T-helper 9 cell (primary cell): ENCODE measurements at places on chromosomes 12 and 14.

DNA sequence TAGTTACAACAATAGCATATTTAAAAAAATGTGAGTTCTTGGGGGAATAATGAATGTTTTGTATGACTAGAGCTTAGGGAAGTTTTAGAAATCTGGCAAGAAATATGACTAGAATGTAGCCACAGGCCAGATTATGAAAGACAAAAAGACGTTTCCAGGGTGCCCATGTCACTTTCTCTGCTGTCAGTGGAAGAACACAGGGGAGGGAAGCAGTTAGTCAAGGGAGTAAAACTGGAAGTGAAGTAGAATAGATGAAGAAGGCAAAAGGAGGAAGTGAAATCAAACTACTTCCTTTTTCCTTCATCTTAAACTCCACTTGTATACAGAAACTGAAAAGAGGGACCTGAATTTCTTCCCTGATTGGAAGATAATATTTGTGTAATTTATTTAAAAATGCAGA is 81.2 kb upstream of the ATP2B1 start:
- DNase-seq = no peak

DNA sequence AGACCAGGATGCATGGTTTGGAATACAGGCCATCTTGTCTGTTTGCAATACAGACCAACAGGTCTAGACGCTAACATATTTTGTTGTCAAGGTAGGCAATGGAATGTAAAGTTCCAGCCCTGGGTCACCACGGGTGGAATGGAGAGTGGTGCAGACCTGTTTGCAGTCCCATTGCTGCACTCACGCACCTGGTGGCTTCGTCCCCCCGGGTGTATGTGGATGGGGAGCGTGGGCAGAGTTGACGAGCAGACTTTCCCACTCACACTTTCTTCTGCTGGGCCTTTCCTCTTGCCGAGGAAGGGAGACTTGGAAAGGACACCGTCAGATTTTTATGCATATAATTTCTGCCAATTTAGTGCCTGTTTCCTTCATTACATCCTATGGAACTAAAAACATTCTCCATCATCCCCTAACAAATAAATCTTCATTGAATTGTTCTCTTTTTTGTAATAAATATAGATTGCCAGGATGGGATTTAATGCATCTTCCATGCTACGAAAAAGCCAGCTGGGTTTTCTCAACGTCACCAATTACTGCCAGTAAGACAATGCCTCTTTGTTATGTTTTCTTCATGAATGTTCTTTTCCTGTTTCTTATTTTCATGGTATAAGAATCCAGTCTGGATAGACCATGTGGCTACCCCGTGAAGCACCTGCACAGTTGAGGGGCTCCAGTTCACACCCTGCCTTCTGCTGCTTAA is 15.2 kb downstream of the DCAF4 start:
- no peak for DNase-seq

GRCh38 chr12:123939716-123940626 is 32.7 kb downstream of the CCDC92 start:
- DNase-seq = no peak

DNA sequence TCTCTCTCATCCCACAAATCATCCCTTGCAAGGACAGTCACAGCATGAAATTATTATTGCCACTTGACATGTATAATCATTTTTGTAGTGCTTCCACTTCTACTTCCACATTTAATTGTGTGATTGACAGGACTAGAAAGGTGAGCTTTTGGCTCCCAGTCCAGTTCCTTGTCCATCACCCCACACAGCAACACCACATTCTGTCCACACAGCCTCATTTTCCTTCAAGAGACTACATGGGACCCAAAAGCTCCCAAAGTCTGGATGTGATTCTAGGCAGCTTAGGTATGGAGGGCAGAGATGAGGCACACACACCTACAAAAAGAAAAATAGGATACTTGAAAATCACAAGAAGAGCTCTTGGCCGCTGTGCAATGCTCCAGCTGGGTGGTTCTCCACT is 366.3 kb downstream of the DPF3 start:
- no peak for DNase-seq

GRCh38 chr12:7797698-7798398 is 8.6 kb downstream of the NANOG start:
- DNase-seq = no peak

- no peak for DNase-seq
Observed at GRCh38 chr12:113405694-113406093, 2.0 kb upstream of the SDS start.

DNA sequence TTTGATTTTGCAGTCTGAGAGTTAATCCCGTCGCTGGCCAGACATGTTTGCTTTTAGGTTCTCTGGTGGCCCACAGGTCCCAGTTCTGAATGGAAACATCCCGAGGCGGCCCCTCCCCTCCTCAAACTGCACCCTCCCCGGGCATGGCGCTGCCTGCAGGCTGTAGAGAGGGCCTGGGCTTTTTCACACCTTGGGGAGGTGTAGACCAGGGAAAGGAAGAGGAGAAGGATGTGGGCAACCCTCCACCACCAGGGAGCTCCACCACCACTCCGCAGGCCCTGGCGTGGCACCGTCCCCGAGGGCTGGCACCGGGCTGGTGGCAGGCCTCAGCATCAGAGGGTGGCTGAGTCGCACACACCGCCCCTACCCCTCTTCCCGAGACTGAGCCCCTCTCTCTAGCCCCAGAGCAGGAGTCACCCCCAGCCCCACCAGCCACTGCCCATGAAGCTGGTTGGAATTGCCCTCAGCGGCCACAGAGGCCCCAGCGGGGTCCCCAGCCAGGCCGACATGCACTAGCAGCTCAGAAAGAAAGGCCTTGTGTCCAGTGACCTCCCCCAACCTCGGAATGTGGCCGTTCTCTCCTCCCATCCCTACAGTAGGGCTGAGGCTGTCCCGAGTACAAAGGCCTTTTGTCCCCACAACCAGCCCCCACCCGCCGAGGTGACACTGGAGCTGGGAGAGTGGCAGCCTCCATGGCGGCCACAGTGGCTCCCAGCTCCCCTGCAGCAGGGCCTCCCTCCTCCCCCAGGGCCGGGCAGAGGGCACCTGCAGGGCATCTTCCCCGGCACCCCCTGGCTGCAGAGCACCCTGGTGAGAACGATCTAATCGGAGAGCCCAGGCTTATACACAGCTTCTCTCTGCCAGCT is 23.5 kb upstream of the INF2 start:
- DNase-seq = no peak

DNA sequence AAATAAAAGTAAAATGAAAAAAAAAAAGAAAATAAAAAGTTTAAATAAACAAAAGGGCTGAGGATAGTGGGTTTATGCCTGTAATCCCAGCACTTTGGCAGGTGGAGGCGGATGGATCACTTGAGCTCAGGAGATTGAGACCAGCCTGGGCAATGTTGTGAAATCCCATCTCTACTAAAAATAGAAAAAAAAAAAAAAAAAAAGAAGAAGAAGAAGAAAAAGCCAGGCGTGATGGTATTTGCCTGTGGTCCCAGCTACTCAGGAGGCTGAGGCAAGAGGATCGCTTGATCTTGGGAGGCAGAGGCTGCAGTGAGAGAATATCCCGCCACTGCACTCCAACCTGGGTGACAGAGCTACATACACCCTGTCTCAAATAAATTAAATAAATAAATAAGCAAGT is 3.9 kb downstream of the TAOK3 start:
- DNase-seq = no peak

DNA sequence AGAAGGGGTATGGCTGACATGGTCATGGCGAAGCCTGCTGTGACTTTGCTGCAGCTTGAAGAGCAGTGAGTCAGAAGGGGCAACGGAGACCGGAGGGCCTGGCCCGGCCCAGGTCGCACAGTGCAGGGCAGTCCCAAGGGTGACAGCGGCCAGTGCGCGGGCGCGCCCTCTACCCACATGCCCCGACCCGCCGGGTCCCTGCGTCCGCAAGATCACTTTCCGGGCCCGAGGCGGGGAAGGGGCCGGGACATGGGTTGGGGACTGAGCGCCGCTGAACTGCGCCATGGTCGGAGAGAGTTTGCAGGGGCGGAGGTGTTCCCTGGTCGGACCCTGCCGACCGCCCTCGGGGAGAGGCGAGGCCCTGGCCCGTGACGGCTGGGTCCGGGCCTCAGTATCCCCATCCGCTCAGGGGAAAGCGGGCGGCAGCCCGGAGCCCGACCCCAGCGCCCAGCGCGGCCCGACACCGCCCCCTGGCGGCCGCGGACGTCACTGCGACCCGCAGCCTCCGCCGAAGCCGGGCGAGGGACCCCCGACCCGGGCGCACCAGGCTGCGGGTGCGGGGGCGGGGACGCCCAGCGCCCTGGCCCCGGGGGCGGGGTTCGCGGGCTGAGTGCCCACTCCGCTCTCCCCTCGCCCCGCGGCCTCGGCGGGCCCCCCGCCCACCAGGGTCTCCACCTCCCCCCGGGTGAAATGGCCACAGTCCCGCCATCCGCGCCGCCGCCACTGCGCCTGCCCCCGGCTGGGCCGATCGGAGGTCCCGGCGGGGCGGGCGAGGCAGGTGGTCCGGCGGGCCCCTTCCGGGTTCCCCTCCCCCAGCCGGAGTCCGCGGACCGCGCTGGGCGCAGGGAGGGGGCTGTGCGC is 7.2 kb upstream of the ANKRD9 start:
- peak; percentile 61 for DNase-seq

DNA sequence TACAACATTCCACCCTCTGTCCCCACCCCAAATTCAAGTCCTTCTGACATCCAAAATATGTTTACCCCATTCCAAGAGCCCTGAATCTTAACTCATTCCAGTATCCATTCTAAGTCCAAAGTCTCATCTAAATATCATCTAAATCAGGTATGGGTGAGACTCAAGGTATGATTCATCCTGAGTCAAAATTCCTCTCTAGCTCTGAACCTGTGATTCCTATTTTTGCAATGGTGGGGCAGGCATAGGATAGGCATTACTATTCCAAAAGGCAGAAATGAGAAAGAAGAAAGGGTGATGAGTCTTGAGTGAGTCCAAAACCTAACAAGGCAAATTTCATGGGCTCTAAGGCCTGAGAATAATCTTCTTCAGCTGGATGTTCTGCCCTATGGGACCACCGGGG is 140.3 kb upstream of the FAR2 start:
- DNase-seq = no peak

- DNase-seq = no peak
Observed at GRCh38 chr12:113818283-113818682, 147.8 kb downstream of the RBM19 start.

DNA sequence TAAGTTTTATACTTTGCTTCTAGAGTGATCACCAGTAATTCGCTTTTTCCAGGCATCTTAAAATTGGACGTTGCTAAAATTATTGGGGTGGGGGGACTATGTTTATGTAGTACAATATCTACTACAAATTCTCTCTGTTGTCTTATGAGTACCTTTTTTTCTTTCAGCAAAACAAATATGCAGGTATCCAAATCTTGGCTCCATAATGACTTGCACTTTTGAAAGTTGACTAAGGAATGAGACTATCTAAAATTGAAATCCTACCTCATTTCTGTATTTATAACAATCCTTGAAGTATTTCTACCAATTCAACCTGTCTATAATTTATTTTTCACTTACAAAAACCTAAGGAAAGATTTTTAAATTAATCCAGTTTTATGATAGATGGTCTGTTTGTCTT is 2.4 kb downstream of the DYNC1H1 start:
- no peak for DNase-seq

GRCh38 chr12:4943067-4943937 is 33.6 kb downstream of the KCNA1 start:
- no peak for DNase-seq
